ENCODE measurements at places on chromosomes 5 and 9.

DNA sequence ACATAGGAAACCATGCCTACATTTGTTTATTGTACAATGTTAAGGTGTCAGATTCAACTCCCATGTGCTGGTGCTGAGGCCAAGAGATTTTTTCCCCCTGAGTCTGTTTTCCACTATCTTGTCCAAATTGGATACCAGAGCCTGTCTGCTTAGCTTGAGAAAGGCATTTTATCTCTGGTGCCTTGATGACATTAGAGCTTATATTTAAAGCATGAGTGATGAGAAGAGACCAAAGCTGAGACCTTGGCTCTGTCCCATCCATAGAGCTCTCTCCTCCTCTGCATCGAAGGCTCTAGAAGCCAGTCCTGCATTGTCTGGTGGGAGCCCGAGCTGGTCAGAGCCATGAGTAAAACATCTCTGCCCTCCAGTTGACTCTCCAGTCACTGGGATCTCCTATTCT, 10.4 kb upstream of the PPP2CA start:
- no peak for DNase-seq

GRCh38 chr5:124492444-124493224, 253.8 kb downstream of the ZNF608 start:
- no peak for DNase-seq

GRCh38 chr9:136922540-136922939, 22.0 kb downstream of the FBXW5 start:
- no peak for DNase-seq

GRCh38 chr5:58828258-58828657, 245.4 kb downstream of the RAB3C start:
- no peak for DNase-seq

DNA sequence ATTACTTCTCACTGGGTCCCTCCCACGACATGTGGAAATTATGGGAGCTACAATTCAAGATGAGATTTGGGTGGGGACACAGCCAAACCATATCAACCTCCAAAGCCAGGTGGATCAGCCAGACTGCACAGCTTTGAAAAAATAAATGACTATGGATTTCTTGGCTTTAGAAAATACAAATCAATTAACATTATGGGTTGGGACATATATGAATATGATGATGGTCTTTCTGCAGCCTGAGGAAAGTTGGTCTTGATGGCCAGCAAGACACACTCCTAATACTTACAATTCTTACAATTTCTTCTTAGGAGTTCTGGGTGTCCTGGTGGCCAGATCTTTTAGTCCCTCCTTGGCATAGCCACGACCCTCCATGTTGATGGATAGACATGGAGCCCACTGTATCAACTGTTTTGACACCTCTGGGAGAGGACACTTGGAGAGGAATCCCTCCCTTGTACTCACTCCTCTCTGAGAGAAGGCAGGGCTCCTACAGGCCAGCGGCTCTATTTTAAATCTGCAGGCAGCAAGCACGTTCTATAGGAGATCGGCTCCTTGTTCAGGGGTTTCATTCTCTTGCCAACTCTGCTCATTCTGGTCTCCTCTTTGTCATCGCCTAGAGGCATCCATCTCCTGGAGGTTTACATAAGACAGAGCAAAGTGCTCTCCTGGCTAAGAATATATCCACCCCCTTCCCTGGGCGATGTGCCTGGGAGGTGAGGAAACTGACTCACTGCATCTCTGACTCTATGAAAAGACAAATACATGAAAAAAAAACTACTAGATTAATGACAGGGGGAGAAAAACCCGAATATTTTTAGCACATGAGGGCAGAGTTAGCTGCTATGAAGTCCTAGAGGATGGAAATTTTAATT, 145.9 kb downstream of the CARTPT start:
- no peak for DNase-seq

DNA sequence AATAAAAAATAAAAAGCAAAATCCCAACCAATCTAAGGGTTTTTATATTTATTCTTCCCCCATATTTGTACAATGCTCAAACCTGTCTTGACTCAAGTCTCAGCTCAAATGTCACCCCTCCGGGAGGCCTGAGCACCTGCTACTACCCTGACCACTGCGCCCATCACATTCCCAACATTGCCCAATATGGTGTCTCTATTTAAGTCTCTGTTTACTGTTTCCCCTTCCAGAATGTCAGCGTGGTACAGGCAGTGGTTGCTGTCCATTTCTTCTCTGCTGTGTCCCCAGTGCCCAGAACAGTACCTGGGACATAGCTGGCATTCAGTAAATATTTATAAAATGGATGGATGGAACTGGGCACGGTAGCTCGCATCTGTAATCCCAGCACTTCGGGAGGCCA, 47.3 kb upstream of the PRRC2B start:
- no peak for DNase-seq

GRCh38 chr9:18384066-18384465, 89.9 kb upstream of the ADAMTSL1 start:
- no peak for DNase-seq

GRCh38 chr9:25658571-25658970, 19.7 kb downstream of the TUSC1 start:
- DNase-seq = no peak

DNA sequence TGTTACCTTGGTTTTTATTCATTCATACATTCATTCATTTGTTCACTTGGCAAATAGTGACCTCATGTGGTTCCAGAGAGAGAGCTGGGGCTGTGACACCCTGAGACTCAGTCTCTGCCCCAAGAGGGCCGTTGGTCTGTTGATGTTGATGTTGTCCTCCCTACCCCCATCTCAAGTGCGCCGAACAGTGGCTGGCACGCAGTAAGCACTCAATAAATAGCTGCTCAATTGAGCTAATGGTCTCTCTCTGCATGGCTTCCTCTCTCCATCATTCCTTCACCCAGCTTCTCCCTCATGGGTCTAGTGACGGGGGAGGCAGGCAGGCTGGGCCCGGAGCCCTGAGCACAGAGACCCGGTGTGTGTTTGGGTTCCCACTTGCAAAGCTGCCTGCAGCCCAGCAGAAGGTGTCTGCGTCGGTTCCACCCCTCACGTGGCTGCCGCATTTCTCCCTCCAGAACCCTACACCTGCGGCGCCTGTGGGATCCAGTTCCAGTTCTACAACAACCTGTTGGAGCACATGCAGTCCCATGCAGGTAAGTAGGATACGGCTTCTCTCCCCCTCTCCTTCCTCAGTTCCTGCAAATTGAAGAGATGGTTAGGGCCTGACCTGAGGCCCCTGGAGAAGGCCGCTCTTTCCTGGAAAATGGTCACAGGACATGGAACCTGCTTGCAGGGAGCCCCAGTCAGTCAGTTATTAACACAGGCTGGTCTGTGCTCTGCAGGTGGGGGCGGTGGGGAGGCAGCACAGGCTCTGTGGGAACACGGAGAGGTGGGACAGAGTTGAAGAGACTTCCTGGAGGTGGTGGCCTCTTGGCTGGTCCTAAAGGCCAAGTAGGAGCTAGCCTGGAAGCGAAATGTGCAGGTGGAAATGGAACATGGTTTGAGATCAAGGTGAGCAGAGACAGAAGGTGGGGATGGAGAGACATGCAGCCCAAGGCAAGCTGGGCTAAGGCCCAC, 42.0 kb downstream of the AMBP start:
- no peak for DNase-seq

All from central memory CD8-positive, alpha-beta T cell (primary cell).